MCF 10A (cell line): ENCODE measurements at places on chromosomes 5 and 9. TPM values are rescaled to one million over a fixed set of nuclear protein-coding genes. Genes with fewer than 3 reads are reported as not detected.

Gene FCN2
- total RNA-seq = not detected in 2 replicates

Gene GABRB2
- not detected in 2 replicates for total RNA-seq

Gene CAPSL
- not detected in 2 replicates for total RNA-seq

Gene PDE8B
- 0.05 TPM in 1 of 2 replicates, not detected in the other for total RNA-seq

Gene EGFL7
- 3.9 and 4.3 TPM in 2 replicates for total RNA-seq
